ENCODE measurements at places on chromosomes 1 and 21. TPM values are rescaled to one million over a fixed set of nuclear protein-coding genes. Genes with fewer than 3 reads are reported as not detected.

PADI1 gene
- 0.20 TPM for total RNA-seq

RAB13 gene
- 122 TPM for total RNA-seq

AIRE gene
- 0.17 TPM for total RNA-seq

B3GALT2 gene
- total RNA-seq = not detected

GBP2 gene
- total RNA-seq = not detected

PM20D1 gene
- total RNA-seq = not detected

SLC45A3 gene
- 16.7 TPM for total RNA-seq

VTCN1 gene
- total RNA-seq = 0.33 TPM

FAM151A gene
- not detected for total RNA-seq

UBXN10 gene
- 0.90 TPM for total RNA-seq

LCE1C gene
- total RNA-seq = not detected

ATF3 gene
- 14.7 TPM for total RNA-seq

CLCA2 gene
- not detected for total RNA-seq

MAP3K7CL gene
- total RNA-seq = not detected

PRAMEF8 gene
- not detected for total RNA-seq

ZNF683 gene
- not detected for total RNA-seq

MFAP2 gene
- total RNA-seq = 146 TPM

RORC gene
- total RNA-seq = 0.52 TPM

SMPDL3B gene
- 49.5 TPM for total RNA-seq

LCE3E gene
- total RNA-seq = not detected

SNAPIN gene
- 29.0 TPM for total RNA-seq

SLC44A3 gene
- 4.8 TPM for total RNA-seq

USP25 gene
- total RNA-seq = 36.3 TPM

WDR3 gene
- 61.4 TPM for total RNA-seq

GRCh38 chr1:3329640-3330281 lies 124.7 kb upstream of the ARHGEF16 start:
- DNase-seq = no peak

DNA sequence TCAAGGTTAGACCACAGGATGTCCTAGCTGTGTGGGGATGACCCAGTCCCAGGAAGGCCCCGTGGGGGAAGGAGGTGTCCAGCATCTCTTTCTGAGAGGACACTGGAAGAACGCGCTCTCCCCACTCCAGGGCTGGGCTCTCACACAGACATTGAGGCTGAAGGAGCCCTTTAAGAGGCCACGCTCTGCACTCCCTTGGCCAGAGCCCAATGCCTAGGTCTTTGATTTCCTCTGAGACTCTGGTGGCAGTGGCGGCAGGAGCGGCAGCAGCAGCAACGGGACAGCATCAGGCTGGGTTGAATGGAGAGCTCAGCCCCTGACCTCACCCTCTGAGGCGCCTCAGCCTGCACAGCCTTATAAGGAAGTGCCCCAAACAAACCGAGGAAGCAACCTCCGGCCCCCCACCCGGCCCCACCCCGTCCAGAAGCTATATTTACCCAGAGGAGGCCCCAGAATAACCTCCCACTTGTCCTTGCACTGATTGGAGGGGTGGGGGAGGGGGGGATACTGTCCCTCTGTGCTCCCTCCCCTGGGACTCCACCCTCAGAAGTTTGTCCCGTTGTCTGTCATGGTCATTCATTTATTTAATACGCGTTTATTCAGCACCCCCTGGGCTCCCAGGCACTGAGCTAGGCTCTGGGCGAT lies 12.3 kb downstream of the NES start:
- peak; percentile 62 for DNase-seq

DNA sequence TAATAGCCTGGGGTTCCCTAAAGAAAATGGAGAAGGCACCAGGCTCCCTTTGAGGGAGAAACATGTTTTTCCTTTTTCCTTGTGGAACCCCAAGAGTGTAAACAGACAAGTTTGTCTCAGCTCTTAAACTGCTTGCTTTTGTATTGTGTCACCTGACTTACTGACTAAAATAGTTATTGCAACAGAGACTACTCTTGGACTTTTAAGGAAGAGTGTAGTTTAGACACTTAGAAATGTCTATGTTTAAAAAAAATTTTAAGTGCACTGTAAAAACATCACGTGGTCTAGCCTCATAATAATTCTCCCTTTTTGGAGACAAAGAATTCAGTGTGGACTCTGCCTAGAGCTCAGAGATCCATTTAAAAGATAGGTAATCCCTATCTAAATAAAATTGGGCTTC lies 141.1 kb downstream of the TRIM33 start:
- no peak for DNase-seq

DNA sequence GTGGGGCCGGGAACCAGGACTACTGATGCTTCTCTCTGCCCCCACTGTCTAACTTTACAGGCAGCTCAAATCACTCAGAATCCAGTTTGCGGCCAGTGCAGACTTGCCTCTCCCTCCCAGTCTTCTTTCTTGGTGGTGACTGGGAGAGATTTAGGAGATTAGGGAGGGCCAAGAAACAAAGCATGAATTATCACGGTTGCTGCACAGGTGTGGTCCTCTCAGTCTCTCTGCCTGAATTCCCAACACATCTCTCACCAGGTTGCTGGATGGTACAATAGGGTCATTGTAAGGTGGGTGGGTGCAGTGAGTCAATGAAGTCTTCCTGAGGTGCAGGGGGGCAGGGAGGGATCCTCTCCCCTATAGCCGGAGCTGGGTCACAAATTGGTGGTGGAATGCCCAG lies 12.6 kb downstream of the S100A11 start:
- no peak for DNase-seq

DNA sequence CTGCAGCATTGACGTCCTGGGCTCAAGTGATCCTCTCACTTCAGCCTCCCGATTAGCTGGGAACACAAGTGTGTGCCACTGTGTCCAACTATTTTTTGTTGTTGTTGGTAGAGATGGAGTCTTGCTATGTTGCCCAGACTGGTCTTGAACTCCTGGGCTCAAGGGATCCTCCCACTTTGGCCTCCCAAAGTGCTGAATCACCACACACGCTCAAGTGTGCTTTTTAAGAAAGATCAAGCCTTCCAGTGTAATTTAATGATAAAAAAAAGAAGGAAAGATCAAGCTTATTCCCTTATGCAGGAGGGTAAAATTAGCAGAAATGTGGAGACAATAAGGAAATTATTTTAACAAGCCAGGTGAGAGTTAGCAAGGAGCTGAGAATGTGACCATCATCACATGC lies 61.1 kb upstream of the SERBP1 start:
- no peak for DNase-seq

DNA sequence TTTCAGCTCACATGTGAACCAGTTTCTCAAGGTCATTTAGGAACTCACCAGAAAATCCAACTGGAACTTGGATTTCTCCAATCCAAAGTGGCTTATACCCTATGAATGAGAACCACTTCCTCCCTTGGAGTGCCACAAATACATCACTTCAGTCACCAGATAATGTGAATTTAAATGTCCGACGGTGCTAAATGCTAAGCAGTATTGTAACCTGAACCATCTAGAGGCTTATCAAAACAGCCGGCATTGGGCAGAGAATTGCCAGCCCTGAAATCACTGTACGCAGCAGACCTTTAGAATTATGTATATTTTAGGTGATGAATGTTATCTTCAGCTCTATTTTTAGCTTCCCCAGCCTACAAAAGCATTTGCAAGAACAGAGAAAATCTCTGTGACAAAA lies 76.8 kb upstream of the COX20 start:
- DNase-seq = no peak

DNA sequence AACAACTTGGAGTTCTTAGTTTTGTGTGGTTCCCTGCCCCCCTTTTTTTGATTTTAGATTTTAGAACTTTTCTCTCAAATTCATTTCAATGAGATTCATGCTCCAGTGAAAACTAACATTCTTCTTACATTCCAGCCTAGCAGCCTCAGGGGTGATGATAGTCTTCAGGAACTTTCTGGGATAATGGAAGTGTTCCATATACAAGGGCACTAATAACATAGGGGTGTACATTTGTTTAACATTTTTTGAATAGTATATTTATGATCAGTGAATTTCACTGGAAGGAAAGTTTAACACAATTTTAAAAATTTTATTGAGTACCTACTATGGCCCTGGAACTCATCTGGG lies 61.4 kb upstream of the ZNF648 start:
- no peak for DNase-seq

- DNase-seq = no peak
Observed at GRCh38 chr1:233609926-233610325, 4.0 kb upstream of the KCNK1 start.

DNA sequence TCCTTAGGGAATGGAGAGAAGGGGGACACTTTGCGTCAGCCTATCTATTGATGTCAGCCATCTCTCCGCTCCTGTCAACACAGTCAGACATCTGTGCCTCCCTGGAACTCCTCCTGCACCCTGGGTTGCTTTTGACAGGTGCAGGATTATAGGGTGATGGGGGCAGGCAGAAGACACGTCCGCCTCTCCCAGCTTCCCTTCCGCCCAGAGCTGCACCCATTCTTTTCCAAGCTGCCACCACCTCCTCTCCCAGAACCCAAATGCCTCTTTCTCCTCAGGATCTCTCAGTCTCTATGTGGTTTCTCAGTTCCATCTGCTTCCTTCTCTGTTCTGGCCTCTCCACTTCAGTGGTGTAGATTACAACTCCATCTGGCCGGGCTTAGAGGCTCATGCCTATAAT lies 17.1 kb upstream of the KIF1B start:
- no peak for DNase-seq

- no peak for DNase-seq
Observed at GRCh38 chr1:58941471-58942289, 157.8 kb upstream of the JUN start.

- no peak for DNase-seq
Observed at GRCh38 chr1:77371396-77371795, 89.6 kb downstream of the AK5 start.

- no peak for DNase-seq
Observed at GRCh38 chr1:21141030-21141429, 35.7 kb downstream of the EIF4G3 start.

DNA sequence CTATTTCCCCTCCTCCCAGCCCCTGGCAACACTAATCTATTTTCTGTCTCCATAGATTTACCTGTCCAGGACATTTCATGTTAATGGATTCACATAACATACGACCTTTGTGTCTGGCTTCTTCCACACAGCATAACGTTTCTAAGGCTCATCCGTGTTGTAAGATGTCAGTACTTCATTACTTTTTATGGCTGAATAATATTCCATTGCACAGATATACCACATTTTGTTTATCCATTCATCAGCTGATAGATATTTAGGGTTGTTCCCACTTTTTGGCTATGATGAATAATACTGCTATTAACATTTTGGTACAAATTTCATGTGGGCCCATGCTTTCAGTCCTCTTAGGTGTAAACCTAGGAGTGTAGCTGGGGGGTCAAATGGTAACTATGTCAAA lies 38.2 kb downstream of the GLIS1 start:
- DNase-seq = no peak

GRCh38 chr1:5770981-5771765 lies 221.1 kb downstream of the NPHP4 start:
- no peak for DNase-seq

GRCh38 chr1:185348985-185349384 lies 31.9 kb upstream of the IVNS1ABP start:
- no peak for DNase-seq

DNA sequence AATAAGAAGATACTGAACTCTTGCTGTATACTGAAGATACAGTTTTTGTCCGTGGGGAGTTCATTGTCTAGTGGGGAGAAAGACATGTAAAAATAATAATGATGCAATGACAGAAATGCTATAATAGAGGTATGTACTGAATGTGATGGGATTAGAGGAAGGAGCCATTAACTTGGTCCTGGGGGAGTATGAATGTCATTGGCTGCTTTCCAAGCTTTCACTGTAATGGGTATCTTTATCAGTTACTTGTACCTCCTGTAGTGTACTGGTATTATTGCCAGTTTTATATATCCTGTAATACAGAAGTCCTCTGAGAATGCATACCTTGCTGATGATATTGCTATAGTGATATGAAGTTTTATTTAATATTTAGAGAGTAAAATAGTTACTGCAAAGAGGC lies 7.4 kb downstream of the BTBD8 start:
- DNase-seq = no peak

DNA sequence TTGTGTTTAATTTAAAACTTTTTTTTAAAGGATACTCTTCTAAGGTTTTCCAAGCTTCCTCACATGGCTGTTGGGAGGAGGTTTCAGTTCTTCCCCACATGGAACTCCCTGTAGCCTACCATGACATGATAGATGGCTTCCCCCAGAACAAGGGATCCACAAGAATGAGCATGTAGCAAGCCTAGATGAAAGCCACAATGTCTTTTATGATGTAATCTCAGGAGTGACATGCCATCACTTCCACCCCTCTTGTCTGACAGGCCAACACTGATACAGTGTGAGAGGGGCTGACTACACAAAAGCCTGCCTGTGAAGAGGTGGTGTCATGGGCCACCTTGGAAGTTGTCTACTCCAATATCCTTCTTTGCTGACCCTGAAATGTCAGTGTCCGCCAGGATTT lies 32.0 kb downstream of the CD34 start:
- no peak for DNase-seq

- no peak for DNase-seq
Observed at GRCh38 chr1:228122921-228123441, 13.9 kb upstream of the MRPL55 start.

DNA sequence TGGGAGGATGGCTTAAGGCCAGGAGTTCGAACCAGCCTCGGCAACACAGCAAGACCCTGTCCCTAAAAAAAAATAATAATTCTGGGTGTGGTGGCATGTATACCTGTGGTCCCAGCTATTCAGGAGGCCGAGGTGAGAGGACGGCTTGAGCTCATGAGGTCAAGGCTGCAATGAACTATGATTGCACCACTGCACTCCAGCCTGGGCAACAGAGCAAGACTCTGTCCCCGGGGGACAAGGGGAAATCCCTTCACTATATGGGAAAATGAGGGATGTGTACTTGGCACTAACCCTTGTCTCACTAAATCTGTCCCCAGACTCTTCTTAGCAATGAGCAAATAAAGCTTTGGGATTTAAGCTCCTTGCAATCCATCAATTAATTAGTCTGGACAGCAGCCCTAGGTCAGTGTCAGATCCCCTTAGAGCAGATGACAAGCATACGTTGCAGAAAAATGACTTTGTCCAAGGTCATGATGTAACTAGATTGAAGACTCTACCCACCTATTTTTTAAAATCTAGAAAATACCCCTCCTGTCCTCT lies 9.4 kb downstream of the KDM5B start:
- no peak for DNase-seq

GRCh38 chr1:236397173-236397759 lies 3.2 kb downstream of the EDARADD start:
- DNase-seq = no peak

- DNase-seq = no peak
Observed at GRCh38 chr1:101732261-101732660, 264.5 kb downstream of the OLFM3 start.

GRCh38 chr1:174217787-174218574 lies 58.7 kb downstream of the RABGAP1L start:
- DNase-seq = no peak

GRCh38 chr1:117284399-117285215 lies 73.9 kb upstream of the VTCN1 start:
- peak; percentile 33 for DNase-seq

GRCh38 chr1:212470059-212470458 lies 37.3 kb downstream of the NENF start:
- no peak for DNase-seq

- no peak for DNase-seq
Observed at GRCh38 chr1:116708255-116708900, 40.8 kb upstream of the IGSF3 start.

GRCh38 chr1:198858033-198858432 lies 219.2 kb downstream of the PTPRC start:
- no peak for DNase-seq

Measured in H9 (cell line).